ENCODE measurements at places on chromosomes 13 and 19. TPM values are rescaled to one million over a fixed set of nuclear protein-coding genes. Genes with fewer than 3 reads are reported as not detected.

The ZNF256 gene
- total RNA-seq: not detected

The KCTD4 gene
- total RNA-seq: not detected

The TSEN34 gene
- total RNA-seq: 38.4 TPM

The ARL11 gene
- total RNA-seq: not detected

The SOX1 gene
- total RNA-seq: not detected

The NBEA gene
- total RNA-seq: 4.2 TPM

The LAIR1 gene
- not detected for total RNA-seq

The ATP4B gene
- not detected for total RNA-seq

The PRKCG gene
- total RNA-seq: 0.20 TPM

The CYP2A7 gene
- not detected for total RNA-seq

The PGLYRP2 gene
- not detected for total RNA-seq

The KIR2DL4 gene
- not detected for total RNA-seq

The PLK5 gene
- 0.05 TPM for total RNA-seq
